Activated naive CD8-positive, alpha-beta T cell treated with anti-CD3 and anti-CD28 coated beads, Interleukin-2, amount 10 ng/mL, durations not matched to agents 7 days and 5 days (primary cell): ENCODE measurements at places on chromosomes 2 and 18. TPM values are rescaled to one million over a fixed set of nuclear protein-coding genes. Genes with fewer than 3 reads are reported as not detected.

Gene CCL20
- total RNA-seq, result not detected

DNA sequence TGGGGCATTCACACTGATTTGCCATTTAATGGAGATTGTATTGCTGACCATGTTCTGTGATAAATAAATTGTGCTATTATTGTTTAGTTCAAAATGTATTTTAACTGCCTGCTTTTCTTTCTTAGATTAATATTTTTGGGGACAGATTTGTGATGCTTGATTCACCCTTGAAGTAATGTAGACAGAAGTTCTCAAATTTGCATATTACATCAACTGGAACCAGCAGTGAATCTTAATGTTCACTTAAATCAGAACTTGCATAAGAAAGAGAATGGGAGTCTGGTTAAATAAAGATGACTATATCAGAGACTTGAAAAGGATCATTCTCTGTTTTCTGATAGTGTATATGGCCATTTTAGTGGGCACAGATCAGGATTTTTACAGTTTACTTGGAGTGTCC, 1.8 kb downstream of the DNAJC10 start:
- no peak overlapping the region for H3K27ac ChIP-seq
- H3K4me3 ChIP-seq, result no peak overlapping the region
- no peak for DNase-seq

Gene EMILIN2
- 23.3 TPM for total RNA-seq

GRCh38 chr2:194380011-194380410, 1277.0 kb upstream of the SLC39A10 start:
- no peak overlapping the region for H3K4me3 ChIP-seq
- no peak for DNase-seq
- no peaks in the 10 kb centered on the region for H3K27me3 ChIP-seq
- no peaks in the 10 kb centered on the region for H3K36me3 ChIP-seq
- H3K4me1 ChIP-seq, result no peaks in the 10 kb centered on the region

GRCh38 chr2:237688081-237688480, 60.7 kb downstream of the LRRFIP1 start:
- H3K4me3 ChIP-seq, result peak overlapping the region; percentile 67
- H3K27ac ChIP-seq, result peak overlapping the region; percentile 96
- no peak for DNase-seq
- no peaks in the 10 kb centered on the region for H3K36me3 ChIP-seq

- H3K27me3 ChIP-seq, result no peaks in the 10 kb centered on the region
- no peak for DNase-seq
- no peaks in the 10 kb centered on the region for H3K4me1 ChIP-seq
- no peaks in the 10 kb centered on the region for H3K36me3 ChIP-seq
Measured at GRCh38 chr2:75801234-75801982, 90.7 kb upstream of the GCFC2 start.
